Hematopoietic multipotent progenitor cell treated with erythropoietin and hydrocortisone succinate and interleukin-3 and kit ligand, for 17 days (in vitro differentiated cells): ENCODE measurements at places on chromosomes 1 and 21.

- no peak for DNase-seq
Observed at GRCh38 chr1:173168941-173169340, 38.2 kb downstream of the TNFSF4 start.

GRCh38 chr1:101453844-101454243 is 217.0 kb downstream of the S1PR1 start:
- no peak for DNase-seq

- DNase-seq, result no peak
Observed at GRCh38 chr1:9106286-9106685, 22.6 kb downstream of the GPR157 start.

GRCh38 chr1:62457955-62458354 is 21.1 kb downstream of the USP1 start:
- no peak for DNase-seq

GRCh38 chr1:151133018-151133806 is 13.2 kb downstream of the SEMA6C start:
- no peak for DNase-seq

DNA sequence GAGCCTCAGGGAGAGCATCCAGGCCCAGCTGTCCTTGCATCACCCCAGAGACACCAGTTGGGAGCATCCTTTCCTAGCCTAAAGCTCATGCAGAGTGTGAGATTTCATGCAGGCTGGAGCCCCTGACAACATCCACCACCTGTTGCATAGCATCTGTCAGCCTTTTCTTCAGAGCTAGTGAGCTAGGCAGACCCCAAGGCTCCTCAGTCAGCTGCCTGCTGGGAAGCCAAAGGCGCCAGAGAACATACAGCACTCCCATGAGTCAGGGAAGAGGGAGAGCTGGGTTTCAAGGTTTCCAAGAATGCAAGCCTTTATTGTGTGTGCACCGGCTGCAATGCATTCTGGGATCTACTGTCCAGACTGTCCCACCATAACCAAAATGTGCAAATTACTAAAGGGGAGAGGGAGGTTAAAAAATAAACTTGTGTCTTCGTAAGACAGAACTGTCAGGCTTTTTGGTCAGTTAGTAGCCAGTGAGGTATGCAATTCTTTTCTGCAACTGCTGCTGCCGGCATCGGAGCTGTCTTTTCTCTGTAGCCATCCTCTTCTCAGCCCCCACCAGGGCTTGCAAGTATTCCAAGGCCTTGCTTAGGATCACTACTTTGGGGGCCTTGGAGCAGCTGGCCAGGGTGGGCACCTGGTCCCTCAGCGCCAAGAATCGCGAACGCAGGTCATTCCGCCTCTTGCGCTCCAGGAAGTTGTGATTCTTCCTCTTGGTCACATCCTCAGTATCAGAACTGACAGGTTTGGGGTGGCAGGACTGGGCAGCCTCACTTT is 4.6 kb downstream of the MYCL start:
- no peak for DNase-seq

DNA sequence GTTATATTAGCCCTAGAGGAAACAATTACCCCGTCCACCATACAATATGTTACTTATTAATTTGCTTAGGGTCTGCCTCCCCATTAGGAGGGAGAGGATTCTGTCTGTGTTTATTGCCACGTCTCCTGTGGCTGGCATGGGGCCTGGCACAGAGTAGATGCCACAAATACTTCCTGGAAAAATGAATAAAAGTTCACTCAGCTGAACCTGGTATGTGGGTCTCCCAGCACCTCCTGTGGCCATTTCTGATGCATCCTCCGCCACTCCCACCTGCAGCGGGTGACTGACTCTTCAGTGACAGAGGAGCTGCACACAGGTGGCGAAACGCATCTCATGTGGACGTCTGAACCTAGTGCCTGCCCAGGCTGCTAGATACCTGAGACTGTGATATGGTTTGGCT is 112.7 kb downstream of the CLIC6 start:
- DNase-seq, result no peak

DNA sequence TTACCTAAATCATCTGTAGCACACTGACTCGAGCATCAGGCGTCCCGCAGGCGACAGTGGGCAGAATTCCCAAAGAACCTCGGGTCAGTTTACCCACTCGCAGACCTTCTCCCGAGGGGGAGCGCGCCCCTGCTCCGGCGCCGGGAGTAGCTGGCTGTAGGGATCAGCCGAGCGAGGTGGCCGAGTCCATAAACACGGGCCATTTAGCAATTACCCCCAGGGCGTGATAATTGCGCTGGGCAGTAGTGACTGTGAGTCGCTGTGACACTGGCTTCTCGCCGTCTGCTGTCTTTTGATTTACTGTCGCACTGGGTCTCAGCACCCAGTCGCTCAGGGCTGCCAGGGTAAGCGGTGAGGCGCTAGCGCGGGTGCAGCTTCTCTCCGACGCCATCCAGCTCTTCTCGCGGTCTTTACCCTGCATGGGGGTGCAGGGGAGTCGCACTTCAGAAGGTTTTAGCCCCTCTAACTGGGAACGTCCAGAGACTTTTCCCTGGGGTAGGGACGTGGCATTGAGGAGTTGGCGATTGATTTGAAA is 16.2 kb downstream of the HLX start:
- no peak for DNase-seq

GRCh38 chr1:15407580-15407979 is 2.1 kb upstream of the EFHD2 start:
- no peak for DNase-seq
